Activated gamma-delta T cell treated with anti-CD3 and anti-CD28 coated beads, Interleukin-2, amount 50 U/mL, for 16 hours (primary cell): ENCODE measurements at places on chromosomes 7 and 10.

- no peak for DNase-seq
Measured at GRCh38 chr10:99731306-99732032, 458 bp downstream of the COX15 start.

- no peak for DNase-seq
Measured at GRCh38 chr10:132143162-132143561, 43.6 kb upstream of the DPYSL4 start.

GRCh38 chr10:119289227-119289920 lies 82.0 kb downstream of the GRK5 start:
- DNase-seq = no peak

- DNase-seq = no peak
Measured at GRCh38 chr7:1552200-1552599, 3.8 kb downstream of the TMEM184A start.

DNA sequence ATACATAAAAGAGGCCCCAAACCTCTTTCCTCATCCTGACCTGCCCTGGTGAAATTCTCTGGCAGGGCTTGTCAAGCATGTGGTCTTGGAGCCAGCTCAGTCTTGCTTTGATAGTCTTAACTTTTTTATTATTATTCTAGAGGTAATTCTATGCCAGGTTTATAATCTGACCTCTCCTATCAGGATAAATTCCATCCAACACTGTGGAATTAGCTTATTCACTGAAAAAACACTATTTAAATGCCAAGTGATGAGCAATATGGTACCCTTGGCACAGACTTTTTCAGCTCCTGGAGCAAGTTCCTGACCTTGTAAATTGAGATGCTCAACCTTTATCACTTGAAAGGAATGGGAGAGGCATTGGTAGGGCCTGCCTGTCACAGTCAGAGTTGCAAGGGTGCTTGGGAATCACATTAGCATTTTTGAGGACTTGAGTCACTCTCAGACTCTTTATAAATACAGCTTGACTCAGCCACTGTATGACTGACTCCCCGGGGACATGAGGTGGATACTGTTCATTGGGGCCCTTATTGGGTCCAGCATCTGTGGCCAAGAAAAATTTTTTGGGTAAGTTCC lies at the start of gene CPA4:
Gene CPA4 (plus strand): TSS at position 480 of the 576 bp plus-strand sequence. CDS start 20 bp downstream, at position 500.
- DNase-seq = no peak

DNA sequence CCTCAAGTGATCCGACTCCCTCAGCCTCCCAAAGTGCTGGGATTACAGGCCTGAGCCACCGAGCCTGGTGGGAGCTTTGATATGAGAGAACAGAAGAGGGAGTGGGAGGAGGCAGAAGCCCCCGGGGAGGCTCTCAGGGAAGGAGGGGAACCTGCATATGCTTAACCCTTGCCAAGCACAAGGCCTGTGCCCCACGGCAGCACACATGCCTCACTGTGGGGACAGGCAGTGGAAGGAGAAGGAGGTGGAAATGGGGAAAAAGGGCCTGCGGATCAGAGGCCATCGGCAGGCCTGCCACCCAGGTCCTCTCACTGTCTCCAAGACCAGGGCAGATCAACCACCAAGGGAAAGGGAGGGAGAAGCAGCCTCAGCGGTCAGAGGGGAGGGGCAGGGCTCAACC lies 7.2 kb upstream of the GRID1 start:
- no peak for DNase-seq

GRCh38 chr10:62082729-62083411 lies 181.4 kb downstream of the ARID5B start:
- DNase-seq = no peak
